Gastroesophageal sphincter (tissue), 4 donors: ENCODE measurements at places on chromosomes 13 and 19.

GRCh38 chr19:18634612-18635297 is 2.1 kb upstream of the KLHL26 start:
- no peak for ATAC-seq

DNA sequence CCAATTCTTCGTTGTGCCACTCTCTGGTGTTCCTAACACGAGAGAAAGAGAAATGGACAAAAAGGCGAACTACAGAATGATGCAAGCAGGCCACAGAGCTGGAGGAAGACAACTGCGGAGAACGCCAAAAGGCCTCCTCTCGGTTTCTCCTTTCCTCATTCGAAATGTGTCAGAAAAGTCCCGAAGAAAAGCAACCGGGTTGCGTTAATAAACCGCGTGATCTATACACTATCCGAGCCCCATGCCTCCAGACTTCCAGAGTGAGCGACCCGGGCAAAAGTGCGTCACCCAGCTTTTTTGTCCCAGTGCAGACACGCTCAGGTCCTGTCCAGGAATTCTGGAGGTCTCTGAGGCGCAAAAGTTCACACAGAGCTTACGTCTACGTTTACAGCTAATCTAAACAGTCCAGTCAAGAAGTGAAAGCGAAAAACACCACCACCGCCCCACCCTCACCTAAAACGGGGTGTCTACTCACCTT is 413 bp downstream of the N4BP2L2 start:
- ATAC-seq: peak; percentile 64

DNA sequence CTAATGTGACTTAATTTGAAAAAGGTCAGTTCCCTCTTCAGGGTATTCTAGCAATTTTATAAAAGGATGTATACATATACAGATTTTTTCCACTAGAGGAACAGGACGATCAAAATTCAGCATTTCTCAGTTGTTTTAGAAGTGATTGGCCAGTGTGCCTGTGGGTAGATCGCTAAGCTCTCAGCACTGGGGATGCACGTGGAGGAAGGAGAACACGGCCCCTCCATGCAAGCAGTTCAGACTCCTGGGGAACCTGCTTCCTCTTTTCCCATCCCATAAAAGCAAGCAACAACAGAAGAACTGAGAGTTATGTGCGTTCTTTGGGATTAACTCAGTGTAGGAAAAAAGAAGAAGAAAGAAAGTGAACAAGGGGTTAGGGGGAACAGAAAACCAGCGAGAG is 328.8 kb downstream of the FOXO1 start:
- no peak for ATAC-seq

DNA sequence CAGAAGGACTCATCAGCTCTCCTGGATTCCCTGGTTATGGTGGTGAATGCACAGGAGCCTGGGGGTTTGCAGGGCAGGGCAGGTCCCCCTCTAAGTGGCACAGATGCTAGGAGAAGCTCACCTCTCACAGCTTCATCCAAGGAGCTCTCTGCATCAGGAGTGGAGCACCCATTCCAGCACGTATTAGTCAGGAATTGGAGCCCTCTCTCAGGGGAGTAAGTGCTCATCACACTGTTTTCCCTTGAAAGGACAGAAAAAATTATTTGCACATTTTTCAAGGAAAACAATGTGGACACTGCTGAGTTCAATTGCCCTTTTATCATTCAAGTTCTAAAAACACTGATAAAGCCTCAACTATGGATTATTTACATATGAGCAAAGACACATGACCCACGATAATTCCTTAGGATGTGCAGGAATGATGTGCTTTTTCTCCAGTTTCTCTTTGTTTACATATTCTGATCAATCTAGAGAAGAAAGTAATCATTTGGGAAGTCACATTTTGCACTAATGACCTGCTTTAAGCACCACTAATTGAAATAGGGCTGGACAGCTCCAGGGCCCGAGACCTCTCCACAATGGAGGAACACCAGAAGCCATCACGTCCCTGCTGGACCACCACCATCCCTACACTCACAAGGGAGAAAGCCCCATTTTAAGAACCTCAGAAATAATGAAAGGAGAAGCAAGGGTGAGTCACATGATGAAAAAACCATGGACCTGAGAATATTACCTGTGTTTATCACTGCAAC is 40.6 kb downstream of the SOHLH2 start:
- ATAC-seq: no peak

DNA sequence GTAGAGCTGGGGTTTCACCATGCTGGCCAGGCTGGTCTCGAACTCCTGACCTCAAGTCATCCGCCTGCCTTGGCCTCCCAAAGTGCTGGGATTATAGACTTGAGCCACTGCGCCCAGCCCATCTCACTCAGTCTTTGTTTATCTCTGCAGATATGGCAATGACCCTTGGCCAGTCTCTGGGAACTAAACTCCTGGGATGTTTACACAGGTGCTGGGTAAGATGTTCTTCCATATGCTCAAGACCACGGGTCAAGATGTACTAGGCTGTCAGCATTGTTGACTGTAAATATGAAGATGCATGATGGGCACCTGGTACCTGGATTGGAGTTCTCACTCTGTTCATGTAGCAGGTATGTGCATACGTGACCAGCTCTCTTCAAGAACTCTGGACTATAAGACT is 35.8 kb downstream of the ZNF473 start:
- no peak for ATAC-seq

- ATAC-seq: no peak
These were observed 28.2 kb downstream of the KCNC3 start for GRCh38 chr19:50300814-50301606.

GRCh38 chr13:100522618-100523309 is 65.8 kb downstream of the GGACT start:
- no peak for ATAC-seq

- ATAC-seq: no peak
These were observed 924 bp downstream of the TNFSF13B start for GRCh38 chr13:108270442-108270841.

- ATAC-seq: no peak
These were observed 88.0 kb downstream of the PCCA start for GRCh38 chr13:100176801-100177400.
